Astrocyte of the spinal cord (primary cell): ENCODE measurements at places on chromosomes 2 and 18.

DNA sequence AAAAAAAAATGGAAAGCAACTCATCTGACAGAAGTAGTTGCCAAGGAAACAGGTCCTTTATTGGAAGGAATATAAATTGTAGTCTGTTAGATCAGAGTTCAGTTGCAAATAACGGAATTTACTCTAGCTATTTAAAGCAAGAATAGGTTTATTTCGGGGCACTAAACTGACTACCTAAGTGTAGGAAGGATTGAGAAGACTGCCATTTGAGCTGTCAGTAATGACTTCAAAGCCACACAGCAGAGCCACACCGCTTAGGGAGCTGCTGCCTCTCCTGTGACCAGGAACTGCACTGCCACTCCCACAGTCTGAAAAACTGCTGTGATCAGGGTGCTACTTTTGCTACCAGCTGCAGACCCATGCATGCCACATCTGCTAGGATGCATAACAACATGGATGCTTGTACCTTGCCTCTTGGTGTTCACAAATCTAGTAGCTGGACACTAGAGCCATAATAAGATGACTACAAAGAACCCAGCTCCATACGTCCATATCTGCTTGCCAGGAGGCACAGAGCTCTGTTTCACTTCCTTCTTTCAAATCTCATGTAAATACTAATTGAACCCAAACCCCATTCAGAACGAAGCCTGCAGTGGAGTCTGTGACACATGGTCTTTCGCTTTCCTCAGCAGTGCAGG is 2.2 kb downstream of the DSG2 start:
- DNase-seq: no peak

DNA sequence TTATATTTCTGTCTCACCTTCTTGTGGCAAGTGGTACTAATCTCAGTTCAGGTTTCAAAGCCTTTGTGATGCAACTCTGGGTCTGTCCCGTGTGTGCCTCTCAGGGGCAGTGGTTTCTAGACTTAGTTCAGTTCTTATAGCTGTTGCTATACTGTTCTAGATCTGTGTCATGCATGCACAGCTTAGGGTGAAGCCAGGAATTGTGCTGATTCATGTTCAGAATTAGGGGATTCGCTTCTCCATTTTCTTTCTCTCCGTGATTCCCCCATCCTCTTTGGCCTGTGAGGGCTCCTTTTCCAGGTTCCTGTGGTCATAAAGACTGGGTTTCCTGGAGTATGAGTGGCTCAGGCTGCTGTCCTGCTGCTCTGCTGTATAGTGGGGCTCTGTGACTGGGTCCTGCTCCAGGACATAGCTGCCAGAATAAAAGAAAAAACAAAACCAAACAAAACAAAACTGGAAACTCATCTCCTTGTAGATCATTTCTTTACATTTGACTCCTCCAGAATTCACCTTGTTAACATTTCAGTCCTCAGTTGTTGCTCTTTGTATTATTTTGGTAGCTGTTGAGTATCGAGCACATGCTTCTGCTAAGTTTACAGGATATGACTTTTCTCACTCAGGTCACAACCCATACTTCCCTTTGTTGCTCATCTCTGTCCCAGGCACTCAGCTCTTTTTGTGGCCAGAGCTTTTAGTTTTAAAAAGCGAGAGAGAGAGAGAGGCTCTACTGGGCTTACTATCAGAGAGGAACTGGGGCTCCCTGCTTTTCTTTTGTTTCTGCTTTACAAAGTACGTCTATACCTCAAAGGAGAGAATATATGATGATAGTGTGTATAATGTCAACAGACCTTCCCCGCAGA is 34.2 kb downstream of the CERS6 start:
- peak; percentile 76 for DNase-seq

DNA sequence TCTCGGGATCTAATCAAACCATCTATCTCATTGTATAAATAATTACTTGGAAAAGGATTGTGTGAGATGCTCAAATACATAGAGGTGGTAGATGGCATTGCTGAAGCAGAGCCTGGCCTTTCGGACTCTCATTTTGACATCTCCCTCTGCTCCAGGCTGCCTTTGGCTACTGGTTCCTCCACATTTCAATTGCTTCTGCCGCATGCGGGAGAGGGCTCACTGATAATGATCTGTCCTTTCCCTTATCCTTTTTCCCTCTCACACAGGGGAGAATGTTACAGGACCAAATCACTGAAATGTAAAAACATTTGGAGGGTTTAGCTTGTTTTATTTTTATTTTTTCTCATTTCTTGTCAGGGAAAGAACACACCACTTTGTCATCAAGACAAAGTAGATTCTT is 380.6 kb upstream of the UBE2E3 start:
- DNase-seq: no peak

DNA sequence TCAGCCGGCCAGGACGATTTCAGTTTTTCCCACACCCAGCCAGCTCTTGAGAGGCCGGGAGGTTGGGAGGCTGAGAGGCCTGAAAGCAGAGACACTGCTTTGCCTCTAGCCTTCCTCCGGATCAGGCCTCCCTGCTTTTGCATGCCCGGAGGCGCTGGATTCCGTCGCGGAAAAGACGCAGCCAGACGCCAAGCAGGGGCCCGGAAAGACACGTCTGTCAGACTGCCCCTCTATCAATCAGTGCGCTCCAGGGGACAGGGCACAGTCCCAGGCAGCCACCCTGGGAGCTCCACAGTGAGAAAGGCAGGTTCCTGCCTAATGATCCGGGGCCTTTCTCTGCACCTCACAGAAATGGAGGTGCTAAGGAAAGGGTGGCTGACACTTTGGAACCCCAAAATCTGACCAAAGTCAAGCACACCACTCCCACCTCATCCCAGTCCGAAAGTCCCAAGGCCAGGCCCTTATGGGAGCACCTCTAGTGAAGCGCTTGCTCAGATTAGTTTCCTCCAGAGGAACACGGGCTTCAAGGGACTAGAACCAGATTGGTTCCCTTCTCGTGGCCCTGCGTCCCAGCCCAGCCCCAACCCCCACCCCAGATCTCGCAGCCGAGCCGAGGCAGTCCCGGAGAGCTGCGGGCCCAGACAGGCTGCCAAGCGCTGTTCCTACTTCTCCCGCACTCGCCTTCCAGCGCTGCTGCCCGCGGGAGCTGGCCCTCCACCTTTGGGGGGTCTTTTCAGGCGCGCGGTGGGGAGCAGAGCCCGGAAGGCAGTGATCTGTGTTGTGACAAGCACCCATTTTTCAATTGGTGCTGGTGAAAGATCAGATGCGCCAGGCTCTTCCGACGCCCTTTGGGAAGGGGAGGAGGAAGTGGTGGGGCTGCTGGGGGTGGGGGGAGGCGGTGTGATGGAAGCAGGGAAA is 5.0 kb downstream of the DLX1 start:
- no peak for DNase-seq

DNA sequence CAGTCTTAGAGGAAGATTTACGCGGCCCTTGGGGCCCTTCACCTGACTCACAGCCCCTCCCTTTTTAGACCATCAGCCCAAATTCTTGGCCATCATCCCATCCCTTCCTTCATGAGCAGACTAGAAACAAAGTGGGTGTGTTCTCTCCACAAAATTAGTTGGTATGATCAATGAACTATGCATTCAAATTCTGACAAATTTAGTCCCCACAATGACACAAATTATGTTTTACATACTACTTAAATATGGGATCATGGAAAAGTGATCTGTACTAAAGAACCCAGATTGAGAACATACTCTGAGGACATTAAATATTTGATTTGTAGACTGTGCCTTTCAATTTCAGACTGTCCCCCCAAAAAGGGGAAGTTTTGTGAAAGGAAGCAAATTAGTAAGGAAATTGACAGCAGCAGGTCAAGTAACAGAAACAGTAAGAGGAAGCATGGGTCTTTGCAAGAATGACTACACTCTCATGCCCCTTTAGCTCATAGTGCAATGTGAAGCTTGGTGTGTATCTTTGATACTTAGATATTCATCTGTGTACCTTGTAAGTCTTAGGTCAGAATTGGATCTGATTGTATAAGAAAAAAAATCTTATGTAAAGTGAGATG is 2.2 kb upstream of the MAPRE2 start:
- no peak for DNase-seq

GRCh38 chr2:109196081-109196875 is 67.3 kb downstream of the SH3RF3 start:
- no peak for DNase-seq

- DNase-seq: peak; percentile 90
Observed at GRCh38 chr2:38997781-38998180, 108.1 kb downstream of the ARHGEF33 start.
